ENCODE measurements at places on chromosomes 6 and 20. TPM values are rescaled to one million over a fixed set of nuclear protein-coding genes. Genes with fewer than 3 reads are reported as not detected.

- peak; percentile 4 for DNase-seq
Measured at GRCh38 chr6:42012501-42013133, 37.7 kb upstream of the TAF8 start.

DNA sequence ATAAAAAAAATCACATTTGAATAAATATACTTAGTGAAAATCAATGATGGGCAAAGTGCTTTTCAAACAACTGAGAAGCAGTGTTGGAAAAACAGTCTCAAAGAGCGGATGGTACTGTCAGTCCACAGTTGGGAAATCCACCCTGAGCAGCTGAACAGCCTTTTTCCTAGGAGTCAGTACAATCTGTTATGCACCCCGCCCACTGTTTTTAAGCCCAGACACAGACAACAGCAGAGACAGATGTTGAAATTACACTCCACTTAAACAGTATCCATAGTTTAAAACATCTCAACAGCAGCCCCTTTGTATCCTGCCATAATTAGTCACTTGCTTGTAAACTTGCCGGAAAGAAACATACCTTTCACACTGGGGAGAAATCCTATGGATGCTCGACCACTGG lies 372 bp downstream of the KIAA0408 start:
- DNase-seq, result no peak

DNA sequence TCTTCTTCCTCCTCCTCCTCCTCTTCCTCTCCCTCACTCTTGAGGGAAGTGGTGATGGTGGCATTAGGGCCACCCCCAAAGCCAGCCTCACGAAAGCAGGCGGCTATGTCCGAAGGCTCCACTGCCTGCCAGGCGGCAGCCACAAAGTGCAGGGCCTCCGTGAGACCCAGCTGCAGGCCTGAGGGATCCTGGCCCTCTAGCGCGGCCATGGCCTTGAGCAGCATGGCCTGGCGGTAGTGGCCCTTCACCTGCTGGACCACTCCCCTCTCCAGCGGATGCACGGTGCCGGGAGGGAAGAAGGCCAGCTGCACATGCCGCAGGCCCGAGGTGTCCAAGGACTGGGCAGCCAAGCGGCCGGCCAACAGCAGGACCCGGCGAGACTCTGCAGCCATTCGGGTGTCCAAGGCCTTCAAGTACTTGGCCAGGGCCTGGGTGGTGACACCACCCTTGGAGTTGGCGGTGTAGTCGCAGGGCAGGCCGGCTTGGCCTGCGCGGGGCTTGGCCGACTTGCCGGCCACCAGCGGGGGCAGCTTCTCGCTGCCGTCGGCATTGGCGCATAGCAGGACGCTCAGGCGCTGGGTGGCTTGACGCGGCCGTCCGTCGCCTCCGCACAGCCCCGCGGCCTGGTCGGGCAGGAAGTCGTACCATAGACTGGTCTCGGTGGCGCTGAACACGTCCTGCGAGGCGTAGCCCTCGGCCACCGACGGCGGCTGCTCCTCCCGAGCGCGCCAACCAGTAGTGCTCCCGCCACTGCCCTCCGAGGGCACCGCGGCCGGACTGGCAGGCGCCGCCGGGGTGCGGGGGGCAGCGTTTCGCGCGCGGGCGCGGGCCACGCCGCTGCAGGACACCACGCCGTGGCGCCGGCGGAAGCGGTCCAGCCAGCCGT lies 1.1 kb downstream of the CENPB start:
- DNase-seq, result no peak

SLC17A3 gene
- total RNA-seq, result not detected

LHFPL5 gene
- not detected for total RNA-seq

Measured in chondrocyte (in vitro differentiated cells).